Activated CD4-positive, alpha-beta T cell treated with anti-CD3 and anti-CD28 coated beads, Interleukin-2, amount 50 U/mL, for 48 hours (primary cell): ENCODE measurements at places on chromosomes 2 and 18.

DNA sequence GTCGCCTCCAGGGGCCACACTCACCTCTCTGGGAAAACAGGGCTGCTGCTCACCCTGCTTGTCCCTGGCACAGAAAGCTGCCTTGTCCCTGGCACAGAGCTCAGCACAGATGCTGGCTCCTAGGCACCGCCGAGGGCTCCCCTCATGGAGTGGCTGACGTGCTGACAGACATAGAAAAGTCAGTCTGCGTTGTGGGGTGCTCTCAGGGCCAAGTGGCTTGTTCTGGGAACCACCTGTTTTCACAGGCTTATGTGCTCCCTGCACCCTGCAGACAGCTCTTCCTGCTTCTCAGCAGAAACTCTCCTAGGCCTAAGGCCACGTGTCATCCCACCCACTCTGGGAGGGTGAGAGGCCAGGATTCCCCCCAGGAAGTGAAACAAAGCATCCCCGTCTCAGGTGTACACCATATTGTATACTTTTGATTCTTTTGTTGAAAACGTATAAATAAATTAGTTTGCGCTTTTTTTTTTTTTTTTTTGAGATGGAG is 84.7 kb upstream of the TMEM200C start:
- DNase-seq: no peak

DNA sequence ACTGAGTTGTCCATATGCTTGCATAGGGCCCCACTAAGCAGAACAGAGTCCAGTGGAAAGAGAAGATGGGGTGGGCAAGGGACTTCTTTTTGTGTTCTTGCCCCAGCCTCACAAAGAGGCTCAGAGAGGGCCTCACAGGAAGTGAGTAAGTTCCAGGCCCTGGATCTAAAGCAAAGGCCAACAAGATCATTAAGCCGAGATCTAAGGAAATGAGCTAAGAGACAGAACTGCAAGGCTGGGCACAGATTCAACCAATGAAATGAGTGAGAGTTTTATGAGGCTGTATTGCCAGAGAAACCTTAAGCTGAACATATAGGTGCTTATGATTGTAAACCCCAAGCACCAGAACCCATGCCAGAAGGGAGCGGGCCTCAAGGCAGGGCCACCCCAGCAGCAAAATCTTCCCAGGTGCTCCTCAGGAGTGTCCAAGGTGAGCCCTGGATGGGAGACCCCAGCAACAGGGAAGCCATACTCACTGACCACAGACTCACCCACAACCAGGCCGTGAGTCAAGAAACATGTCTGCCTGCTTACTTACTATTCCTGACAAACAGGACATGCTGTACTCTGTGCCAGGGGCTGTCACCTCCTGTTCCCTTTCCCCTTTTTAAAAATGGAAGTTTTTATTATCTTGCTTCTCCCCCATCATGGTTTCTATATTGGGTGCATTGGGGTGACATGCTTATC is 40.2 kb downstream of the SLC14A1 start:
- no peak for DNase-seq

DNA sequence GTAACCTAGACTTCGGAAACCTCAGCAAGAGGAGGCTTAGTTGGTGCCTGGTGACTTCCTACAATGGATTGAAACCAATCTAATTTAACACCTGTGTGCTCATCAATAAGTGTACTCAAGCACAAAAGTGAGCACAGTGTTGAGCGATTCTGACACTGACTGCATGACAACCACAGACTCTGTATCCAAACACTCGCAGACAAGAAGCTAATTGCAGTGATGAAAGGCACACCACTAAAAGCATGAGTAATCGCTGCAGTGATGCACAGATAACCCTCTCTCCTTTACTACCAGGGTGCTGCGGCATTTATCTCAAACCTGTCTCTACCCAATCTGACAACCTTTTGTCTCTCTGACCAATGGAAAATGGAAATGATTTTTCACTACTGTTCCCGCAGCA is 168.1 kb downstream of the AFF3 start:
- DNase-seq: no peak

DNA sequence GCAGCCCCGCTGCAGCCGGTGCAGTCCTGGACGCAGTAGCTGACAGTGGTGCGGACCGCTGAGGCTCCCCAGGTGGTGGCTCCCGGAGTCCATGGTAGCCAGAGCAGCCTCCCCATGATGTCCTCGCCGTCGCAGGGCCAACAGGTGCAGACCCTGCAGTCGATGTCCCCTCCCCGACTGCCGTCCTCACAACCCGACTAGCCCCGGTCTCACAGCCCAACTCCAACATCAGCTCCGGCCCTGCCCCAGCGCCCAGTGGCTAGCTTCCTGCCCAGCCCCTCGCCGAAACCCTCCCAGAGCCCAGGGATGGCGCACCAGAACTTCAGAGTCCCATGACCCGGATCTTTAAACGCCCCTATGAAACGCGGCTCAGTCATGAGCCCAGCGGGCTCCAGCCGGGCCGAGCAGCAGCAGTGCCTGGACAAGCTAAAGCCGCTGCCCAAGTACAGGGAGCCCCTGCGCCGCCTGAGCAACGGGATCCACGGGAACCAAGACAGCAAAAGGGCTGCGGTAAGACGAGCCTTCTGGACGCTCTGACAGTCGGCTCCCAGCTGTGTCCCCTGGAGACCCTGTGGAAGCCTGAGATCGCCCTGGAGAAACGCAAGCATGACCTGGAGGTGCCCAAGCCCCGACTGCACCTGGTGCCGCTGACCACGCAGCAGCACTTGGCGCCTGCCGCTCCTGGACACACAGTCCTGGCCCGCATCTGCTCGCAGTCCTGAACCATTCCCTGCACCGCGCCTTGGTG is 53.8 kb upstream of the TUBA3E start:
- DNase-seq: no peak

DNA sequence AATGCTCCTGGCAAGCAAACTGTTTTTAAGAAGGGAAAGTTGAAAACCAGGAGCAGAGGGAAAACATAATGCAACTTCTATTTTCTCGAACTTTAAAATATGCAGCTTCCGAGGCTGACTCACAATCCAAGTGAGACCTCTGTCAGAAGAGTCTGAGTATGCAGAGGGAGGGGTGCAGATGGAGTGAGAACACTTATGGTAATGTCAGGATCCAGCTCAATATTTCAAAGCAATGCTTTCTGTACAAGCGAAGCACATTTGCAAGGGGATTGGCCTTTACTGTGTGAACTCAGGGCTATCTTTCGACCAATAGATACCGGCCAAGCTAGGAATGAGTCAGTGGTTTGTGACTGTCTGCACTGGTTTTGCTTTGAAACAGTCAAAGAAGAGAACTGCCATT is 242.7 kb downstream of the CNTNAP5 start:
- DNase-seq: no peak

DNA sequence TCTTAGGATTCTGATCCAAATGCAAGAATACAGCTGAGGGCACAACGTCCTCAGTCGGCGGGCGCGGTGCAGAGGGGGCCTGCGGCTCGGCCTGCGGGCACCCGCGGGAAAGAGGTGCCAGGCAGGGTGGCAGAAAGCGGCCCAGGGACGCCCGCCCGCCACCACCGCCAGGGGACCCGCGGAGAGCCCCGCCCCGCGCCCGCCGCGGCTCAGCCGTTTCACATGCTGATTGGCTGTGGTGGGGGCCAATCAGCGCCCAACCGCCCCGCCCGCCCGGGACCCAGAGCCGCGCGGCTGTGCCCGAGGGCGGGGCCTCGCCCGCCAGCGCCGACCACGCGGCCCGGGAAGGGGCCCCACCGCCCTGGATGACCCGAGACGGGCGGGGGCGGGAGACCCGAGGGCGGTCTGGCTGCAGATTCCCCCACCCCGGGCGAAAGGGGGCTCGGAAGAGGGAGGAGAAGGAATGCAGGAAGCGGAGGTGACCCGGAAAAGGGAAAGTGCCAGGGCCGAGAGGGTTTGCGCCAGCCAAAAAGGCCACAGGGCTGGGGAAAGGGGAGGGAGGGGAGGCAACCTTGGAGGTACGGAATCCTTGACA is 8.0 kb downstream of the IRS1 start:
- peak; percentile 92 for DNase-seq

DNA sequence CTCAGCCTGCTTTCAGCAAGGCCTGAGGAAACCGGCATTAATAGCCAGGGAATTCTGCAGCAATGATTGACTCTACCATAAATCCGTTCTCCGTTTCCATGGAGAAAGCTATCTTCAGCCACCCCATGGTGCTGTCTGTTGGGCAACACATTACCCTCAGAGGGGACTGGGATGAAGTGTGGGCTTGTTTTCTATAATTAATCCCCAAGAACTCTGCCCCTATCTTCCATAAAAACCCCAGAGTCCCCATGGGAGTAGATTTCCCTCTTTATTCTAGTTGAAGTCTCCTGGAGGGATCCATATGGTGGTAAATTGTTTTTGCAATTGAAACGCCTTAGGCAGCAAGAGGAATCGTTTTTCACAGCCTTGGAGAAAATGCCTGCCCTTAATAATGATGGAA is 9.2 kb downstream of the G6PC2 start:
- no peak for DNase-seq

DNA sequence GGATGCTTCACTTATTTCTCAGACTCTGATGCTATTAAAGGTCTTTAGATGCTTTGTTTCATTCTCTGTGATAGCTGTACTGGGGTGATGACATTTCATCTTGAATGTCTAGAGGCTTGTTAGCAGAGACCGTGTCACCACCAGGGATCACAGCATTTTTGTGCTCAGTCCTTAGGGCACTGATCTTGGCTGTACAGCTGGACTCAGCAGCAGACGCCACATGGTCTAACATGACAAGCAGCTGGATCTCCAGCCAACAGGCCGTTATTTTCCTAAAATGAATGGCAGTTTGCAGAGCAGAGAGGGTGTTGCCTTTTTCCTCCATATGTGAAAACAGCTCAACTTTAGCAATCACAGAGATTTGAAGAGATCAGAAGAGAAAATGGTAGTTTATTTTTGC is 491.8 kb downstream of the CDH2 start:
- DNase-seq: no peak

- DNase-seq: no peak
Observed at GRCh38 chr2:133817680-133818566, 249.7 kb upstream of the NCKAP5 start.

- DNase-seq: no peak
Observed at GRCh38 chr18:37844209-37844970, 278.8 kb upstream of the CELF4 start.

- no peak for DNase-seq
Observed at GRCh38 chr2:58089081-58089480, 42.5 kb downstream of the VRK2 start.
